GM06990 (cell line): ENCODE measurements at places on chromosomes 4 and X.
A peak's percentile ranks its signal among the peaks of the same experiment; 100 is the strongest.

- DNase-seq = no peak
Observed at GRCh38 chr4:8110071-8110986, 48.3 kb downstream of the ABLIM2 start.

DNA sequence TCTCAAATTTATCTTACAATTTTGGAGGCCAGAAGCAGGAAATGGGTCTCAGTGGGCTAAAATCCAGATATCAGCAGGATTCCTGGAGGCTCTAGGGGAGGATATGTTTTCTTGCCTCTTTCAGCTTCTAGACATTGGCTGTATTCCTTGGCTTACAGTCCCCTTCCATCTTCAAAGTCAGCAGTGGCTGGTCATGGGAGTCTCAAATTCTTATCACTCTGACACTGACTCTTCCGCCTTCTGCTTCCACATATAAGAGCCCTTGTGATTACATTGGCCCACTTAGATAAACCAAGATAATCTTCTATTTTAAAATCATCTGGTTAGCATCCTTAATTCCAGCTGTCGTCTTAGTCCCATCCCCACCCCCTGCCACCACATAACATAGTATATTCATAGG lies 113.0 kb downstream of the PCDH7 start:
- no peak for DNase-seq

GRCh38 chr4:89438102-89438831 lies 130.7 kb upstream of the GPRIN3 start:
- DNase-seq = peak; percentile 21

- DNase-seq = no peak
Observed at GRCh38 chrX:148995661-148996060, 495.2 kb downstream of the AFF2 start.

DNA sequence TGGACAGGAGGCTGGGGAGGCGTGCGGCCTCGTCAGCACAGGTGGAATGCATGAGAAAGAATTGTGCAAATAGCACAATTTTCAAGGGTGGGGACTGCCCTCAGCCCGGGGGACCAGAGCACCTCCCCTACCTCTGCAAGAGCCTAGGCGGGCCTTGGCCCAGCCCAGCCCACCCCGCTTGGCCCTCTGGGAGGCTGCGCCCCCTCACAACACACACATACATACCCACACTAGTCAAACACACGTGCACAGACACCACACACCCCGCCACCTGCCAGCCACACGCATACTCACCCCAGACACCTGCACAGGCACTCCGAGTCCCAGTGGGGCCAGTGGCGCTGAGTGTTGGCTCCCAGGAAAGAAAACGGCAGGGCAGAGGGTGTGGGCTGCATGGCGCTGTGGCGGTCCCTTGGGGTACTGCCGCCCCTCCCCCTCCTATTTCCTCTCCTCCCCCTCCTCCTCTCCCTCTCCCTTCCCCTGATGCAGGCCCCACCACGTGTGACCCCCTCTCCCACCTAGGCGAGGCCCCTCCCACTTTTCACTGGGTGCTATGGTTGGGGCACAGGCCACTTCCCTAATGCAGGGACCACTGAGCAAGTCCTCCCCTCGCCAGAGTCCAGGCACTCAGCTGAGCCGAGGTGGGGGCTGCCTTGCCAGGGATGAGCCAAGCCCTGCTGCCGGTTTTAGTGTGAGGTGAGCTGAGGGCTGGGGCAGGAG lies 84.5 kb downstream of the FAM53A start:
- no peak for DNase-seq

- no peak for DNase-seq
Observed at GRCh38 chrX:88244066-88244465, 503.0 kb upstream of the CPXCR1 start.

- DNase-seq = no peak
Observed at GRCh38 chrX:151821226-151821625, 86.7 kb downstream of the CNGA2 start.

DNA sequence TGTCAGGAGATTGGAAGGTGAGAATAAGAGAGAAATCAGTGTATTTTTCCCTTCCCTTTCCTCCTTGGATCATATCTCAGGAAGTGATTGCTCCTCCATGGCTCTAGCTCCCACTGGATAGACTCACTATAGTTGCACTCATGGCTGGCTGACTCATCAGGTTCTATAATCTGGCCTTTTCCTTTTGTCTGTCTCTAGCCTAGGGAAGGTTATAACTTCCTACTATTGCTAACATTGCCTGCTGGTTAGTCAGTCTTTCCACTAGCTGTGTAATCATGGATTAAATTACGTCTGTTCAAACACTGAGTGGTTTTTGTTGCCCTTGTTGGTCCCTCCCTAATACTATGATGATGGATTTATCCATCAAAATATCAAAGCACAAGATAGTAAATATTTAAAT lies 195.5 kb upstream of the VEGFC start:
- DNase-seq = no peak

DNA sequence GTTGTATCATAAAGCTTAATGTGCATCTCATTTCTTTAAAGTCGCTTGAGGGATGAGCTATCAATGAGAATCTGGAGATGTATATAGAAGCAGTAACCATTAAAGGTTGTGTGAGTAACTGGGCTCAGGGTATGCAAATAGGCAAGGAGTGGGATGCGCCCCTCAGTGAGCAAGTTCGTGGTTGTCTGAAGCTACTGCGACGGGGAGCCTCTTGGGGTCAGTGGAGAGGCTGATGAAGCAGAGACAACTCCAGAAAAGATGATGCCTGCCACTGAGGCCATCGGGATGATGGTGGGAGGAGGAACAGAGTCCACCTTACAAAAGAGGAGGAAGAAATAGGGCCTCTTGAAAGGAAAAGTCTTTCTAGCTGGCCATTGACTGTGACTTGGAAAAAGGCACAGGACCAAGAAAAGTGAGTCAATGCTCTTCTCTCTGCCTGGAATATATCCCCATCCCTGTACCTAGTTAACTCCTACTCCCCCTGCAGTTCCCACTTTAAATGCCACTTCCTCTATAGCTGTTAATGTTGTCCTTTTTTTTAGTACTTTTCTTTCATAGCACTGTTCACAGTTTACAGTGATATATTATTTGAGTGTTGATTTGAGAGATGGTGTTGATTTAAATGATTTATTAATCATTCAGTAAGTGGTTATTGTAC lies 51.4 kb upstream of the LSM6 start:
- DNase-seq = no peak

DNA sequence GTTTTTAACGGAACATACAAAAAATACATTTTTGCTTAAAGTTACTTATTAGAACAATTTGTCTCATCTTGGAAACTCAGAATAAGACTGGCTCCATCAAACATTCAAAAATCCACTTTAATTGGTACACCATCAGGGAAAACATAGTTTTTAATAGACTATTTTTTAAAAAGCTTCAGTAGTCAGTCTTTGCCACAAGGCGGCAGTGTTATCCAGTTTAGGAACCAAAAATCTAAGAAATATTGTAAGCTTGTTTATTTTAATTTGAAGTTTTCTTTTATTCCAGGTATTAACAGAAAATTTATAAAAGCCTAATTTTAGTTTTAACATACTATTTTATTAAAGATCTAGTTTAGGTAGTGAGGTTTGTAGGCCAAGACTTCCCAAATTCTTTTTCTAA lies 107.7 kb downstream of the APOOL start:
- no peak for DNase-seq

- DNase-seq = no peak
Observed at GRCh38 chr4:3391422-3391821, 50.3 kb upstream of the HGFAC start.

GRCh38 chr4:81606166-81606565 lies 134.5 kb upstream of the RASGEF1B start:
- no peak for DNase-seq

GRCh38 chr4:153646261-153646660 lies 37.8 kb upstream of the TLR2 start:
- DNase-seq = no peak

DNA sequence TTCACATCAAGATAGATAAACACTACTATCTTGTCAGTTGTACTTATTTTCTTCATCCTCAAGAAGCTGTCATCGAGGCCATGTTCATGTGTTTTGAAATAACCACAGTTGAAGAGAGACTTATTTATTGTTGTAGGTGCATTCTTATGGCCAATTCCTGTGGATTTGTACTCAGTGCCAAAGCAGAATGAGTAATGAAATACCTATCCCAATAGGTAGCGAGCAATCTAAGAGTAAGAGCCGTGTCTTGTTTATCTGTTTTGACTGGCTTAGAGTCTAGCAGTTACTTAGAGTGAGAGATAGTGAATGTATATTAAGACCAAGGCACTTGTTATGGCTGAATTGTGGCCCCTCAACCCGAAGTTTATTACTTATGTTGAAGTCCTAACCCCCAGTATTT lies 631.0 kb upstream of the SPANXN1 start:
- DNase-seq = no peak

DNA sequence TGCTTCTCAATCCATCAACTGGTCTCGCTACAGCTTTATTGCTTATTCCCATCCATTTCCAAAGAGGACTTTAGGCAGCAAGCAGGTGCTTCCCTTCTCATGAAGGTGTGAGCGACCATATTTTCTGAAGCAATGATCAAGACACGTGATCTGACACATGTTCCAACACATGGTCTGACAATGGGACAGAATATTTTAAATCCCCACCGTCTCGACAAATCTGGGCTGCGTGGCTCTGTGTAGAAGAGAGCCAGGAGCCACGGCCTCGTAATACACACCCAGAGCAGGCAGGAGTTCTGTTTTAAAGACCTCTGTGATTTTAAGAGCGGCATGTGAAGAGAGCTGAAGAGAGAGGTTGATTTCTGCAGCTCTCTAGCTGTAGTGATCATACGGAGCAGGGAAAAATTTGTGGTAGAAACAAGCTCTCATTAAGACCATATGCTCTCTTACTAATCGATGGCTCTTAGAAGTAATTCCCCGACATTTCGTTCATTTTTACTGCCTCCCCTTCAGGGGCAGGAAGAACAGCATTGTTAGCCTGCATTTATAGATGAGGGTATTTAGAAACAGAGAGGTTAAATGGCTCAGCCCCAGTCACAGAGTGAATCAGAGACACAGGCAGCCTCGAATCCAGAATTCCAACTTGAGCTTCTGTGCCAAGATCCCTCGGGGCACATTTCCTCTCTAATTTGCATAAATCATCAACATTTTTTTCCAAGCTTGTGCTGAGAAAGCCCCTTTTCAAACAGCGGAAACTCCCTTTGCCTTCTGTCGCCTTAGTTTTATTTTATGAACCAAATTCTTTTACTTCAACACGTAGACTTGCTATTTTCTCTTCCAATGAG lies 91.0 kb upstream of the BCOR start:
- DNase-seq = no peak

DNA sequence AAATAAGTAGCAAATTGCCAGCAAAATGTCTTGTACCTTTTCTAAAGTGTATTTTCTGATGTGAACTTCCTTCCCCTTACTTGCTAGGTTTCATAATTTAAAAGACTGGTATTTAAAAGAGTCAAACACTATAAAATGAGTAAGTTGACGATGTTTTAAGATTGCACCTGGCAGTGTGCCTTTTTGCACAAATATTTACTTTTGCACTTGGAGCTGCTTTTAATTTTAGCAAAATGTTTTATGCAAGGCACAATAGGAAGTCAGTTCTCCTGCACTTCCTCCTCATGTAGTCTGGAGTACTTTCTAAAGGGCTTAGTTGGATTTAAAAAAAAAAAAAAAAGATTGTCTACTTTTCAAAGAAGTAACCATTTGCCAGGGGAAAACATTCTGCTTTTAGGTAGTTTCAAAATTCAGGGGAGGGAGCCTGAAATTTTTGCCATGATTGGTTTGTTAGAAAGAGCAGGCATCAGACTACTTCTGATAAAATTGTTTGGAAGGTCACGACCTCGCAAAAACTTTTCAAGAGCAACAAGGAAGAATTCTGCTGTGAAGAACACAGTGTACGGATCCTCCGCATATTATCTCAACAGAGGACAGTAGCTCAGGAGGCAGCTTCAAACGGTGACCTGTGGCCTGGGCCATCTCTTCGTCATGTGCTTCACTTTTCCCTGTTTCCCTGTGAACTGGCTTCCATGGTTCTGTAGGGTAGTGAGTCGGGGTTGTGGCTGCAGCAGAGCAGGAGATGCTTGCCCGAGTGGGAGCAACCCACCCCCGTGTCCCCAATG lies 66.1 kb downstream of the CDS1 start:
- no peak for DNase-seq

- DNase-seq = no peak
Observed at GRCh38 chrX:155086961-155087735, 15.8 kb downstream of the BRCC3 start.

DNA sequence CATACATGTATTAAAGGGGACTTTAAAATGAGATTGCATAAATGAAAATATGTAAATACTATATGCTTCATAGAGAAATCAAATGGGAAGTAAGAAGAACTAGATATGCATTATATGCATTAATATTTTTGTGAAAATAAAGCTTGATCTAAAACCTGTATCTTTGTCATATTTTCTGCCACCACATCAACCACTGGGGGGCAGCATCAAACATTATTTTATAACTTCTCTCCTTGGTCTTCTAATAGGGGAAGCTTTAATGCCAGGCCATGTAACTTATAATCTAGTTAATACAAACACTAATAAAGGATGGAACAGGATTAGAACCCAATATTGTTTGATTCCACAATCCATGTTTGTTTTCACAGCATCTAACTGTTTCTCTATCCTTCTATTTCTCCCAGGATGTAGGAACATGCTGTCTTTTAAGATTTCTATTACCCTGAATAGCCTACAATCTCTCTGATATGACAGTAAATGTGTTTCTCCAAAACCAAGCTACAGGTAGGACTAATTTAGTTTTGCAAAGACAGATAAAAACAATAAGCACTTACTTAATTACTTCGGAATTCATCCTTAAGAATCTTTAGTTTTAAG lies 10.0 kb downstream of the QRFPR start:
- DNase-seq = no peak

DNA sequence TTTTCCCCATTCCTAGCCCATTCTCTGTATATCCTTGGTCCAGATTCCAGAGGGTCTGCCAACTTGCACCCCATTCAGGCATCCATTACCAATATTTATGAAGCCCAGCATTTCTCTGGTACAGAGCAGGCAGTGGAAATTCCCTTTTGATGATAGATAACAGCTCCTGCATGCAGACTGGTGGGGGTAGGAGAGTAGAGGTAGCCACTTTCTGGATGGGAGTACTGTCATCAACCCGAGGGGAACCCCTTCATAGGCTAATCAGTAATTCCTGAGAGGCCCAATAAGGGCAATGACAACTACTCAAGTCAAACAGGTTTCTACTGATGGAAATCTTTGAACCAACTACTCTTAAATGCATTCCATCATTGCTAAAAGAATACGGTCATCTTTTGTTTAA lies 63.7 kb downstream of the COL25A1 start:
- DNase-seq = no peak

GRCh38 chr4:152359208-152360044 lies 176.5 kb downstream of the FBXW7 start:
- DNase-seq = peak; percentile 40

DNA sequence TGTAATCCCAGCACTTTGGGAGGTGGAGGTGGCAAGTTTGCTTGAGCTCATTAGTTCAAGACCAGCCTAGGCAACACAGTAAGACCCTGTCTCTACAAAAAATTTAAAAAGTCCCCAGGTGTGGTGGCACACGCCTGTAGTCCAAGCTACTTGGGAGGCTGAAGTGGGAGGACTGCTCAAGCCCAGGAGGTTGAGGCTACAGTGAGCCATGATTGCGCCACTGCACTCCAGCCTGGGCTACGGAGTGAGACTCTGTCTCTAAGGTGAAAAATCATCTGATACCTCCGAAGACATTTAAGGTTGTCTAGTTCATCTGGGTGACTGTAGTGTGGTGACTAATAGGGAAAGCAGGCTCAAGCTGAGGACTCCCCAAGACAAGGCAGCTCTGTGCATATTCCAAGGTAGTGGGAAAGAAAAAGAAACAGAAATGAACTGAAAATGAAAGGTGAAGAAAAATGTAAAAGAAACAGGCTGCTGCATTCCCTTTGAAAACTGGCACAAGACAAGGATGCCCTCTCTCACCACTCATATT lies 23.3 kb downstream of the FRYL start:
- DNase-seq = no peak
